ENCODE measurements at places on chromosomes 5 and 9.

DNA sequence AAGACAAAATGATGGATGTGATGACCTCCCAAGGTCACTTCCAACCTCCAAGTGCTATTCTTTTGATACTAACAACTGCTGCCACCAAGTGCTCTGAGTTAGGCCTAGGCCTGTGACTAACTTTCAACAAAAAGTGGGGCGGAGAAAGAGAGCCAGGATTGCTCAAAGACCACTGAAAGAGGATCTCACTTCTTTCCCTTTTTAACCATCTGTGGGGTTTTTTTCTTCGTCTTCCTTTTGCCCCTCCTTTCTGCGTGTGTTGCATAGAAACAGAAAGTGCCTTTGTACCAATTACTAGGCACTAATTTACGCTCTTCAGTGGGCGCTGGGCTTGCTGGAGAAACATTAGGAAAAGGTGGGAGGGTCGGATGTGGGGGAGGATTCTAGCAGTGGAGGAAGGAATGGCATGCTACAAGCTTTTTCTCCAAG, 8.0 kb downstream of the KLF9 start:
- DNase-seq = no peak

DNA sequence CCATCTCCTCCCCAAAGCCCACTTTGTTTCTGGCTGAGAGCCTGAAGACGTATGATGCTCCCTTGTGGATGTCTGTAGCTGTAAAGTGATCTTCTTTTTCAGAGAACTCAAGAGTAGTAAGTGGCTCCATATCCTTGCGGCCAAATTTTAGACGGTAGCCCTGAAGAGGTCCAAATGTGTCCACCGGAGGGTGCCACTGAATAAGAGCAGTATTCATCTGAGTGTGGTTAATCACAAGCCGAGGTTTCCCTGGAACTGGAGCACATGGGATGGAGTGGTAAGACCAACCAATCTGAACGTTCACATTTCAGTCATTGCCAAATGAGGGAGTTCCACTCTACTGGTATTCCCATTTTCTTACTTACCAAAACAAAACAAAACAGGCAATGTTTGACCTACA, 686.5 kb upstream of the DMAC1 start:
- DNase-seq = peak; percentile 23

- no peak for DNase-seq
These were observed 58.5 kb upstream of the TSLP start for GRCh38 chr5:111013011-111013410.

- no peak for DNase-seq
These were observed 14.2 kb downstream of the LOX start for GRCh38 chr5:122063836-122064235.

DNA sequence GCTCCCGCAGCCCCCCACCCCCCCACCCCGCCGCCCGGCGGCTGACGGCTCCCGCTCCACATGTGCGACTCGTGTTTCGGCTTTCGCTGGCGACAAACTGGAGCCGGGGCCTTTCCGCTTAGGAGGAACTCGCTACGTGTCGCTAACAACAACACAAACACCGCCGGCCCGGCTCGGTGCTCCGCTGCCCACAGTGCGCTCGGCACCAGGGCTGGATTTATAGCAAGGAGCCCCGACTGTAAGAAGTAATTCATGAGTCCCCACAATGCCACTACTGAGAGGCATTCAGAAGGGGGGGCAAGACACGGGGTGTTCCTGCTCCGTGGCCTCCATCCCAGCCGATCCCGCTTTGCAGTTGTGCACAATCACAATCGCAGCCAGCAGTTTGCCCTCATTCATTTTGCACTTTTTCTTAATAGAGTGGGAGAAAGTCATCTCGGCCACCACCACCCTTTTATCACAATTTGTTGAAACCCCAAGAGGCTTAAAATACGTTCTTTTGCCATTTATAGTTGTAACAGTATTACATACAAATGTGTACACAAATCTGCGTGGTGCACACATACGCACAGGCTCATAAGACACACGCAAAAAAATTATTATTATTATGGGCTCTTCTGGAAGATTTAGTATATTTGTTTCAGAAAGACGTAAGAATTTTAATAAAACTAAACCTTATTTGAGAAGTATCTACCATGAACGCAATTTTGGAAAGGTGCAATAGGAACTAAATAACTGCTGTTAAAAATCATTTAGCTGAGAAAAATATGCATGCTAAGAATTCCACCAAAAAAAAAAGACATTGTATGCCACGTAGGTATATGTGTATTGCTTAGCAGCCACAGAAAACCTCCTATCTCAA, 48.1 kb downstream of the EBF1 start:
- DNase-seq = peak; percentile 73

DNA sequence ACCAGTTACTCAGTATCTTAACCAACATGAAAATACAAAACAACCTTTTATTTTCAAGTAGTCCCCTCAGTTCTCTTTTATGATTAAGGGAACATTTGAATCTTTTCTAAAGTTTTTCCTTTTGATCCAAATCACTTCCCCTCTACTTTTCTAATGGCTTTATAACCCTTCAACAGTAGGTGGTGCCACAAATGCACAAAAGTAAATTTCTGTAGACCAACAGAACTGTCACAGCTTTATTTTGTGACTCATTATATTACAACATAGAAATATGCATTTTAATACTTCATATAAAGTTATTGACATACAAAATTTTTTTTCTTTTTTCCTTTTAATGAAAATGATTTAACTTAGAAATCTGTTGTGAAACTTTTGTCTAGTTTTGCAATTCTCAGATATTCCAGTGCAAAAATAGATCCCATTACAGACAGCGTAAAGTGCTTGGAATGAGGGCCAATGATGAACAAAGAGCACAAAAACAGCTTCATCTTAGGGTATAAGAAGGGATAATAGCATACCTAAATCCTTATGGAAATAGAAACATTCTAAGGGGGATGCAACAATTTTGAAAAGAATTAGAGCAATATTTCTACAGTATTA, 17.0 kb downstream of the NIPSNAP3B start:
- no peak for DNase-seq

DNA sequence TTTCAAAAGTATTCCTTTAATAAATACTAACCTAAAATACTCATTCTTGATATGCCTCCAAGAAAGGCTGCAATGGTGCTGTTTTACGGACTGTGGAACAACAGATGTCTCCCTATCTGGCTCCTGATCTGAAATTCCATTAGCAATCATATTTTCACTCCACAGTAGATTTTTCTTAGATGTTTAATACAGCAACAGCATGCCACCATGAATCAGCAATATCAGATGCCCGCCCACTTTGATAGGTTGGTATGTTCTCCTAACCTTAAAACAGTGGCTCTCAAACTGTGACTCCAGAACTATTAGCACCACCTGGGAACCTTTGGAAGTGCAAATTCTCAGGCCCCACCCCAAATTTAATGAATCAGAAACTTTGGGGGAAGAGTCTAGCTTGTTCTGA, 110.2 kb downstream of the MLLT3 start:
- DNase-seq = no peak

DNA sequence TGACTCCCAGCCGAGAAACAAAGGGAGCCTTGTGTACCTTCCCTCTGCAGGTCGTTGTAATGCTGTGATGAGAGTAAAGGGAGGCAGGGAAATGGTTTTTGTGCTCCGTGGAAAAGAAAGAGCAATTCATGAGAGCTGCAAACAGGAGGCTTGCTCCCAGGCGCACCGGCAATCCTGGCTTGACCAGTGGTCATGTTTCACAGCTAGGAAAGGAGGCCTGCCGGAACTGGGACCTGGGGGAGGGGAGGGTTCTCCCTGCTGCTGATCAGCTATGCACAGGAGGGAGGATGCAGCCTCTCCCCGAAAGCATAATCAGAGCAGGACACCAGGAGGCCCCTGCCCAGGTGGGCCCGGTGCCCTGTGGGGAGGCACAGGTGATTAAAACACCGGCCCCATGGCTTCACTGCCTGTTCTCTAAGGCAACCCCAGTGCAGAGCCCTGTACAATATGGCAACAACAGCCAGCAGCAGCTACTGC, 131.3 kb downstream of the ZDHHC21 start:
- peak; percentile 38 for DNase-seq

DNA sequence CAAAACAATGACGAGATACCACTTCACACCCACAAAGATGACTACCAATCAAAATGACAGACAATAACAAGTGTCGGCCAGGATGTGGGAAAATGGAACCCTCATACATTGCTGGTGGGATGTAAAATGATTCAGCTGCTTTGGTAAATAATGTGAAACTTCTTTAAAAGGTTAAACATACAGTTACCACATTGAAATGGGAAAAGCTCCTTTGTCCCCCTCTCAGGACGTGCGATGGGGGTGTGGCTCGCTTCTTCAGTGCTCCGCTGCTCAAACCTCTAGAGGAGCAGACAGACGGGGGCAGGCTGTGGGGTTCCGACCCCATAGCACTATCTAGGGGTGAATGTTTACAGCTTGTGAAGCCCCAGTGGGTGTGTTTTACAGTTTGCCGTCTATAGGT, 8.0 kb upstream of the PLPP6 start:
- no peak for DNase-seq

GRCh38 chr9:98191671-98192502, 550 bp downstream of the CORO2A start:
- DNase-seq = peak; percentile 88

GRCh38 chr9:116713271-116713670, 26.2 kb downstream of the TRIM32 start:
- DNase-seq = no peak

GRCh38 chr9:130922893-130923610, 16.0 kb downstream of the FIBCD1 start:
- DNase-seq = no peak

DNA sequence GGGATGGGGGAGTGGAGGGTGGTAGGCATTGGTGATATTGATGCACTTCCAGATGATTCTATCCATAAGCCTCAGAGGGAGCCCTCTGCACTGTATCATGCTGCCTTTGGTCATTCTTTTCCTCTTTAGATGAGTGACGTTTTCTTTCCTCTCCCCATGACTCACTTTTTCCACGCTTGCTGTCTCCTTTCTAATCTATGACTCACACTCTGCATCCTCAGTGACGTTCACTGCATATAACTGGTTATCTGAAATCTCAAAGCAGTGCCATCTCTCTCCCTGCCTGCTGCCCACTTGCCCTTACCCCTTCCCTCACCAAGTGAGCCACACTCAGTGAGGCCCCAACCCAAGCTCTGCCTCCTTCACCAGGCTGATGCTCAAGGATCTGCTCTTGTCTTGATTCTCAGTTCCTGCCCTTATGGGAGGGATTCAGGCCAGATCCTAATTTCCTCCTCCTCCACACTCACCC, 31.6 kb downstream of the PTGS1 start:
- DNase-seq = no peak

- no peak for DNase-seq
These were observed 17.0 kb upstream of the WWC1 start for GRCh38 chr5:168274406-168274805.

DNA sequence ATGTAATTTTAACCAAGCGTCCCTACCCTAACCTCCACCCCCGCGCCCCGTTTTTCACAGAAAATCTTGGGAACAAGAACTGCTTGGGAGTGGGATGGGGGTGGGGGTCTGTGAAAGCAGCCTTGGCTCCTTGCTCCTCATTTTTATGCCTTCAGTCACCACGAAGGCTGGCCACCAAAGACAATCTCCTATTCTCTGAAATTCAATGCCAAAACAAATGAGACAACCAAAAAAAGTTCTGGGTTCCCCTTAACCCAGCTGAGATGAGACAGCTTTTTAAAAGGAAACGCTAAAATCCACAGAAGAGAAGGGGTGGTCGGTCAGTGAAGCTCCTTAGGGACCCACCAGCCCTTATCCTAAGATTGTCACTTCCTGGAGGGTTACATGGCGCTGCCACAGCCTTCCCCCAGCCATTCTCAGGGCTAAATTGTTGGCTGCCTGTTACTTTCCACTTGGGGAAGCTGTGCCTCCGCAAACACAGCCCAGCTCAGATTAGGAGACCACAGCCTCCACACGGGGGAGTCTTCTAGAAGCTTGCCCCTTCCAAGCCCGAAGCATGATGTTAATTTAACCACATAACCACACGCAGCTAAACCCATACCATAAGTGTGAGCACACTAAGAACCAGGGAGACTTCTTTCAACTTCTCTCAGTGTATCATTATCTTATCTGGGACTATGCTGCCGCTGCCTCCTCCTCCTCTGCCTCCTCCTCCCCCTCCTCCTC, 136.3 kb downstream of the FOXD1 start:
- DNase-seq = peak; percentile 52
